ENCODE measurements at places on chromosomes 4 and X. TPM values are rescaled to one million over a fixed set of nuclear protein-coding genes. Genes with fewer than 3 reads are reported as not detected.
A peak's percentile ranks its signal among the peaks of the same experiment; 100 is the strongest.

- no peaks in the 10 kb centered on the region for H3K4me1 ChIP-seq
- H3K27me3 ChIP-seq = no peaks in the 10 kb centered on the region
- H3K36me3 ChIP-seq = no peaks in the 10 kb centered on the region
- H3K27ac ChIP-seq = no peak overlapping the region
- DNase-seq = no peak
Measured at GRCh38 chr4:159925770-159926169, 822.9 kb downstream of the RAPGEF2 start.

GRCh38 chr4:122205687-122206086, 53.6 kb downstream of the BLTP1 start:
- H3K36me3 ChIP-seq = peaks cover 77% of the 10 kb centered on the region
- DNase-seq = no peak
- H3K4me3 ChIP-seq = no peak overlapping the region
- H3K4me1 ChIP-seq = no peaks in the 10 kb centered on the region

DNA sequence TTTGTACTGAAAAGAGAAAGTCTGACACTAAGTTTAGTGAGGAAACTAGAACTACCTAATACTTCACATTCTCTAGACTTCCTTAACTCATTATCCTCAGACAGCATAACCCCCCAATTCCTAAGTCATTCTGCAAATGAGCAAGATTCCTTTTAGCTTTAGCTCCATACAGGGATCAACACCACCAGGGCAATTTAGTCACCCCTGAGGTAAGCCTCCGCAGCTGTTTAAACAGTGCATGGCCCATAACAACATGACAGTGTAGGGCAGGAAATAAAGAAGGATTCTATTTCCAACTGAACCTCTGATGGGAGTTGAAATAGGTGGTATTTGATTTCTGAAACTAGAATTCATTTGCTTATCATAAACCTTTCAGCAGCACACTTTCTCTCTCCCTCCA, 112.8 kb upstream of the DKK2 start:
- H3K36me3 ChIP-seq = no peaks in the 10 kb centered on the region
- no peaks in the 10 kb centered on the region for H3K4me1 ChIP-seq

- no peak overlapping the region for H3K4me3 ChIP-seq
- no peaks in the 10 kb centered on the region for H3K27me3 ChIP-seq
- no peaks in the 10 kb centered on the region for H3K4me1 ChIP-seq
- no peaks in the 10 kb centered on the region for H3K36me3 ChIP-seq
Measured at GRCh38 chrX:97602465-97603258, 719.0 kb downstream of the RPA4 start.

DNA sequence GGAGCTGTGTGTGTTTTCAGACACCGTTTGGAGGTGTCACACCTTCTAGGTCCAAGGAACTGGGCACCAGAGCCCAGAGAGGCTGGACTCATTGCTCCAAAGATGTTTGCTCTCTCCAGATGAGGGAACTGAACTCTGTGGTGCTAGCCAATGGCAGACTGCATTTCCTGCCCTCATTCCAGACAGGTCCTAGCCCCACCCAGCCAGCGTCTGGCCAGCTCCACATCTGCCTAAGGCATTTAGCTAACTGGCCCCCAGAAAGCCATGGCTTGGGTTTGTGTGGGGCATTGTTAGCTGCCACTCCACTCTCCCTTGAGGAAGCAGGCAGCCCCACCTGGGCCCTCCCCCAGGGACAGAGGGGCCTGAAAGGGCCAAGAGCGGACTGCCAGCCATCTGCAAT, 11.4 kb downstream of the FGD1 start:
- no peak for DNase-seq
- H3K27ac ChIP-seq = peak overlapping the region; percentile 61
- peaks cover 36% of the 10 kb centered on the region for H3K4me1 ChIP-seq

The EXOC1L gene
- not detected for total RNA-seq

Data from esophagus muscularis mucosa (tissue), 4 donors.